ENCODE measurements at places on chromosomes 6 and 20. TPM values are rescaled to one million over a fixed set of nuclear protein-coding genes. Genes with fewer than 3 reads are reported as not detected.

TRIM10 gene
- total RNA-seq = not detected

CLDN20 gene
- total RNA-seq = not detected

LINC00237 gene
- not detected for total RNA-seq

RPS6KA2 gene
- 55.8 TPM for total RNA-seq

CRISP3 gene
- total RNA-seq = not detected

BTN2A1 gene
- total RNA-seq = 14.9 TPM

HFE gene
- 24.6 TPM for total RNA-seq

TPX2 gene
- 28.5 TPM for total RNA-seq

SLC32A1 gene
- not detected for total RNA-seq

MTFR2 gene
- 0.30 TPM for total RNA-seq

DUSP15 gene
- total RNA-seq = not detected
